ENCODE measurements at places on chromosomes 1 and 21. TPM values are rescaled to one million over a fixed set of nuclear protein-coding genes. Genes with fewer than 3 reads are reported as not detected.

- no peak for DNase-seq
These were observed 44.2 kb upstream of the ARHGAP29 start for GRCh38 chr1:94281361-94282142.

DNA sequence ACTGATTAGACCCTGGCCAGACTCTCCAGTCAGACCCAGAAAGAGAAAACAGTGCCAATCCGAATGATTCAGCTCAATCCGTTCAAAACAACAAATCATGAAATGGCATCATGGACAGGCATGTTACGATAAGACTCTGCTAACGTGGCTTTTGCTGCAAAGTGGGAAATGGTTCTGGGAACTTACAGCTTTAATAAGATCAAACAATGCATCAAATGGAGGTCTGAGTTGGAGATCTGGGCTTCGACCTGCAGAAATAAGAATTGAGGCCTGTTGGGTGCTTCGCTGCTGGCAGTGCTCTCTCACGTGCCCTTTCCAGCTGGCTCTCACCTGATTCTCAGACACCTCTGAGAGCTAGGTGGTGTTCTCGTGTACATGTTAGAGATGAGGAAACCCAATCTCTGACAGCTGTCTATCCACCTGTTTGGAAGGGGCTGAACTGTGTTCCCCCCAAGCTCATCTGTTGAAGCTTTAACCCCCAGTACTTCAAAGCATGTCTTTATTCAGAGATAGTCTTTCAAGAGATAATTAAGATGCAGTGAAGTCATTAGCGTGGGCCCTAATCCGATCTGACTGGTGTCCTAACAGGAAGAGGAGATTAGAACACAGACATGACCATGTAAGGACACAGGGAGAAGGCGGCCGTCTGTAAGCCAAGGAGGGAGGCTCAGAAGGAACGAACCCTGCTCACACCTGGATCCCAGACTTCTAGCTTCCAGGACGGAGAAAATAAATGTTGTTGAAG is 45.5 kb upstream of the ETS2 start:
- no peak for DNase-seq

DNA sequence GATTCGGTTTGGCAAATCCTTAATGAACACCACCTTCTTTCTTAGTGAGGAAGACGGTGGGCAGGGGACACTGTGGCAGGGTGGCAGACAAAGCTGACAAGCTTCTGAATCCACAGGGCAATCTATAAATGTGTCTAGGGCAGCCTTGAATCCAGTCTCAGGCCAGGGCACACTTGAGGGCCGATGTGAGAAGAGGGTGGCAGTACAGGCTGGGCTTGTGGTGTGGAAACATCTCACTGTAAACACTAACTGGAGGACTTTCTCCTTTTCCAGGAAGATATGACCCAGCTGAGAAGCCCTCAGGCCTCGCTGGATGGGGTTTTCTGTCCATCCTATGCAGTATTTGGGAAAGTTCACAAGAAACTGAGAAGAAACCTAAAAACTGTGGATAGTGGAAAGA is 46.5 kb downstream of the PKP1 start:
- DNase-seq: no peak

GRCh38 chr1:30779294-30780071 is 21.9 kb upstream of the LAPTM5 start:
- no peak for DNase-seq

DNA sequence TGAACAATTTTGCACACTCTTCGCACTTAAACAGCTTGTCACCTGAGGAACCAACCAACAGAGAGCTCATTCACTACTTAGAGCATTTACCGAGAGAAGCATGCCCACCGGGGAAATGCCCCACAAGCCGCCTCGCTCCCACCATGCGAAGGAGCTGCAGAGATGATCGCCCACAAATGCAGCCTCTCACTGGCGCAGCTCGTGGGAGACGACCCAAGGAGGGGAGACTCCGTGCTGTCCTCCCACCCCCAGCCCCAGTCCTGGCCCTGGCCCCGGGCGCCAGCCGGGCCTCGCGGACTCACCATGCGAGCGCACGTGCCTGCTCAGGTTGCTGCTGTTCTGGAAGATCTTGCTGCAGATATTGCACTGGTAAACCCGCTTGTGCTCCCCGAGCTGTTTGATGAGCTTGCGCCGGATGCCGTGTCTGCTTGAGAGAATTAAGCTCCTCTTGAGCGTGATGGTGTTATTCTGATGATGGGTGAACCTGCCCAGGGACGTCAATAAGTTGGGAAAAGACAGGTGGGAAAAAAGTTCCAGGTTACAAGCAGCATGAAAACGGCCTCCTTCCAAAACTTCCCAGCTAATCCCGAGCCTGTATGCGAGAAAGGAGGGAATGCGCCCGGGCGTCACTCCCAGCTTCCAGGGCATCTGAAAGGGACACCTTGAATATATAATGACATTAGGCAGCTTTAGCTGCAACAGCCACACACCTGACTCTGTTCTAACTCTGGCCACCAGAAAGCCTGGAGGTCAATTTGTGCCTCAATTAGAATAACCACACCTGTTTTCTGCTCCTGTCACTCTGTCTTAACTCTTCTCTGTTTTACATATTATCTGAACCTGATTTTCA is 42.8 kb downstream of the PRDM15 start:
- no peak for DNase-seq

DNA sequence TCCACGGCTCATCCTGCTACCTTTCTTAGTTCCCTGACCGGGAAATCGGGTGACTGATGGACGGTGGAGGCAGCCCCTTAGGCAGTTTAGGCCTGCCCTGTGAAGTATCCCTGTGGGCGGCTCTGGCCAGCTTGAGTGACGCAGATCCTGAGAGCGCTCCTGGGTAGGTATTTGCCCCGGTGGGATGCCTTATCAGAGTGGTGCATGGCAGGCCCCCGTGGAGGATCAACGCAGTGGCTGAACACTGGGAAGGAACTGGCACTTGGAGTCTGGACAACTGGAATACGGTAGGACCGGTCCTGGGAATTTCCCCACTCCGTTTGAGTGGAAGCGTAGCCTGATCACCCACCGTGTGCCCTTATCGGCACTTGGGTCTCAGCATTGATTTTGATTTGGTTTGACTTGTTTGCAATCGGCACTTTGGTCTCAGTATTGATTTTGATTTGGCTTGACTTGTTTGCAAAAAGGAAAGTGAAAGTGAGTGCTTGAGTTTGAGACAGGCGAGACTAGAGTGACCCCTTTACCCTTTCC is 15.2 kb downstream of the PLA2G2F start:
- no peak for DNase-seq

- DNase-seq: no peak
These were observed 2.2 kb upstream of the TOR1AIP2 start for GRCh38 chr1:179879797-179880196.

DNA sequence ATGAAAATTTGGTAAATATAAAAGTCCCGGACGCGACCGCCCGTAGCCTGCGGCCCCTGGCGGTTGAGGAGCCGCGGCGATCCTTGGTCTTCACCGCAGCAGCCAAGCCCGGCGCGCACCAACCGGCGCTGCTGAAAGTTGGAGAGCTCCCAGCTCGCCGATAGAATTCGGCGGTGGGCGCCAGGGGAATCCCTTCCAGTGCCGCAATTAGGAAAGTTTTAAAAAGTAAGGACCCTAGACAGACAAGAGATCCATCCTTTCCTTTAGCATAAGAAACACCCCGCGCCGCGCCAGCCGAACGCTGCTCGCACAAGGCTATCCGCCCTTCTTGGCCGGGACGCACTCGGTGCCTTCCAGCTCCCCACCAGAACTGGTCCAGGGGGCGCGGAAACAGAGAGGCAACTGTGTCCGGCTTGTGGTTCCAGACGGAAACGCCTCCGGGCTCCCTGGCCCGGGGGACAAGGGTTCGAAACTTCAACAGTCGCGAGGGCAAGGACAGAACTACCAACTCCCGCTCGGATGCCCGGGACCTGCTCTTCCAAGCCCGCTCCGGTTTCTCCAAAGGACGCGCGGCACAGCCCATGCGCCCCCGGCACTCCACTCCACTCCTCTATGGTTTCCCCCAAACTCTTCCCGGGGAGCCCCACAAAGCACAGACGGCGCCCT is 1.7 kb downstream of the FAM78B start:
- DNase-seq: no peak

OPRD1 gene
- 0.05 TPM for total RNA-seq

LCE1B gene
- total RNA-seq: not detected

DNA sequence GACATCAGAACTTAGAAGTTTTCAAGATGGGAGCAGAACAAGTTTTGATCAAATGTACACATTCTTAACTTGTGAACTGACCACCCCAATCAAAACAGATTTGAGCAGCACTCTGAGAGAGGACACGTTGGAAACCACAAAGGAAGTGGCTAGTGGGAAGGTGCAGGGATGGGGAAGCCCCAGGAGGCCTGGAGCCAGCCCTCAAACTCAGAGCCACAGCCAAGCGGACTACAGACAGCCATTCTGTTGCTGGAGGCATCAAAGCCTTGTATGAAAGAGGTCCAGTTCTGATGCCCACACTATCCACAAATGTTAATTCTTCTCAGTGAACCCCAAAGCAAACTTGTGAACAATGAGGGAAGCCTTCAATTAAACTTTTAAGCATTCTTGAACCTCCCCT is 143.6 kb upstream of the RAB4A start:
- DNase-seq: no peak

DNA sequence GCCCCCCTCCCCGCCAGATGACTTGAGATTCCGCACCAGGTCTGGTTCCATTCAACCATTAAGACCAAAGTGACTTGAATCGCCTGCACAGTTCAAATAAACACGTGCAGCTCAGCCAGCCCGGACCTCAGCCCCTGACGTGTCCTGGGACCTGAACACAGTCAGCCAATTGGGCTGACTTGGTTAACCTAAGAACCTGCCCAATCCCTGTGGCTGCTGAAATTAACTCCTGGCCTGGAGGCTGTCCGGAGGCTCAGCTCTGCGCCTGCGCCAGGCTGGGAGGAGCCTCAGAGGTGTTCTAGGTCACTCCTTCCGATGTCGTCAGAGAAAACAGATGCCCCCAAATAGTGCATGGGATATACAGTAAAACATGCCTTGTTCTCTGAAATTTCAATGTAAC is 73.4 kb downstream of the SCCPDH start:
- no peak for DNase-seq

NUDT4B gene
- total RNA-seq: 3.7 TPM

TRIM58 gene
- total RNA-seq: 3.1 TPM

DNA sequence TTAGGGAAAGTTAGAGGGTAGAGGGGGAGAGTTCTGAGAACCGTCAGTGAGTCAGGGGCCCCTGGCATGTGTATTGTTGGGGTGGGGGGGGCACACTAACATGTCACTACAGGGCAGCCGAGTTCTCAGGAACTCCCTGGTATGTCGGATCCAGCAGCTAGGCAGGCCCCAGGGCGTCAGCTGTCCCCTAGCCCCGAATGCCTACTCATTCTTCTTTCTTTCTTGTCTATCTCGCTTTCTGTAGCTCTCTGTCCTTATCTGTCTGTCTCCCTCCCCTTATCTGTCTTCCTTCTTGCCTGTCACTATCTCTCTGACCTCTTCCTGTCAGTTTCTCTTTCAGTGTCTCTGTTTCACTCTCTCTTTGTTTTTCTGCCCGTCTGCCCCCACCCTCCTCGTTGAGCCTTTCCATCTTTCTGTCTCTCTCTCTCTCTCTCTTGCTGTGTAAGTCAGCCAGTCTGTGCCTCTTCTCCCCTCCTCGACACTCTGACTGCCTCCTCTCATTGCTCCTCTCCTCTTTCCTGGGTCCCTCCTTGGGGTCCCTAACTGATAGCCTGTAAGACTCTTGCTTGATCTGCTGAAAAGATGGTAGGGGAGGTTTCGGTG is 2.4 kb downstream of the NTRK1 start:
- DNase-seq: no peak

GRCh38 chr1:67162954-67163353 is 3.3 kb upstream of the IL23R start:
- DNase-seq: no peak

JAK1 gene
- 137 TPM for total RNA-seq

RPE65 gene
- total RNA-seq: 9.9 TPM

GRCh38 chr1:205748403-205749233 is 1.4 kb downstream of the NUCKS1 start:
- DNase-seq: peak; percentile 56

GRCh38 chr1:115457289-115457688 is 119.2 kb upstream of the NGF start:
- no peak for DNase-seq
